ENCODE measurements at places on chromosomes 6 and 20.
A peak's percentile ranks its signal among the peaks of the same experiment; 100 is the strongest.

DNA sequence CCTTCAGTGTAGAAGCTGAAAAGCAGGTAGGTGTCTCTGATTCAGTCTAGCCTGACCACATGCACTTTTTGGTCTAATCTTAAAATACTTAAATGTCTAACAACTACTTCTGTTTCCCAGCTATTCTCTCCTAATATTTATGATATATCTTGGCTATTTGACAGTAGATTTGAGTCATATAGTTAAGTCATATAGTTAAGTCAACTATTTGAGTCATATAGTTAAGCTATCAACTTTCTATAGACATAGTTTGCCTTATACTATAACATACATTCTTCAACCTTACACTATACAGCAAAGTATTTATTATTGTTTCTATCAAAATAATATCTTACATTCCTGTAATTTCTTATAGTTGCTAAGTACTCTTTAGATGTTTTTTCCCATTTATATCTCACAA is 110.9 kb downstream of the GMDS start:
- no peak for DNase-seq

GRCh38 chr6:29870104-29870503 is 42.5 kb downstream of the HLA-G start:
- DNase-seq = no peak

GRCh38 chr6:119609865-119610264 is 260.3 kb upstream of the MAN1A1 start:
- DNase-seq = no peak

DNA sequence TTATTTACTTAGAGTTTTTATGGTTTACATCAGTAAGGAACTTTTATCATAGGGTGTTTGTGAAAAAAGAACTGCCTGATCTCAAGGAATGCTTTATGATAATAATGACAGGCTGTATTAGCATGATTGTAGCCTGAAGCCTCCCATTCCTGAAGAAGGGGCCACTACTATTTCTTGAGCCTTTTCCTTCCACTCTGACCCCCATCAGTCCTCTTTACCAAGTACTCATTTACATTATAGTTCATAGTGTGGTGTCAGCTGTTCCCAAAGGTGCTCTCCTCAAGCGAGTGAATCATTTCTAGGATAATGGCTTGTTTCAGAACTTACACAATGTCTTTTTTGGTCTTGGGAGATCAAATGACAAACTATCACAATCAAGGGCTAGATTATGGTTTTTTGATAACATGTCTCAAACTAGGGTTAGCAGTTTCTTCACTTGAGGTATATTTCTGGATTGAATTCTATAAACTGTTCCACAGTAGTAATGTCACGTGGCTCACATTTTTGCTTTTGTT is 283.6 kb downstream of the CDKAL1 start:
- no peak for DNase-seq

DNA sequence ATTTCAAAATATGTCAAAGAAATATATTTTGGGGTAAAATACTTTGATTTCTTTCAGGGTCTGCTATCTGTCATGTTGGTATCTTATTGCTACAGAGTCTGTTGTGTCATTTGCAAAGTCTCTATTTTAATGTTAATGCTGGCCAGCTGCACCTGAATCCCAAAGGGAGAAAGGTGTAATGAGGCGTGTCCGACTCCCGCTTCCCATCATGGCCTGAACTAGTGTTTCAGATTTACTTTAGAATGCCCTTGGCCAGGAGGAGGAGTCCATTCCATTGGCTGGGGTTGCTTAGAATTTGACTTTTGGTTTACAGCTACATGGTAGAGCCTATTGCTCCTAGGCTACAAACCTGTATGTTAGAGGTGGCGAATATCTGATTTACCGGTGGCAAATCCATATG is 69.3 kb downstream of the FAM50B start:
- no peak for DNase-seq

DNA sequence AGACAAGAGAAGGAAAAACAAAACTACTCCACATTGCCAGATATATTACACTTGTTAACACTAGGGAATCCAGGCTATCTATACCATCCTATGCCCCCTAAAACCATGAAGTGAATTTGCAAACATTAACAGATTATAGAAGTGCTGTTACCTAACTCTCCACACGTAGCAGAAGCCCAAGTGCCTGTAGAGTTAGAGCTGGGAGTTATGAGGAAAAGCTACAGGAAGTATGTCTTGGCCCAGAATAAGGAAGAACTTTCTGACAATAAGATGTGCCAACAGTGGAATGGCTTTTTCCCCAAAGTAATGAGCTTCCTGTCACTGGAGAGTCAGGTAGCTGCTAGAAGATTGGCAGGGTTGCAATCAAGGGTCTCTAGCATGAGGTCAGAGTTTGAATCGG is 32.5 kb downstream of the ADGRG6 start:
- no peak for DNase-seq

- DNase-seq = no peak
Measured at GRCh38 chr6:158737710-158738615, 81.2 kb downstream of the EZR start.

- DNase-seq = no peak
Measured at GRCh38 chr6:168078175-168078942, 653 bp downstream of the FRMD1 start.

- no peak for DNase-seq
Measured at GRCh38 chr6:136611746-136612145, 61.5 kb upstream of the MAP7 start.

GRCh38 chr6:55604021-55604420 is 25.0 kb upstream of the HMGCLL1 start:
- DNase-seq = no peak

- DNase-seq = no peak
Measured at GRCh38 chr20:48933017-48933766, 11.7 kb downstream of the ARFGEF2 start.

DNA sequence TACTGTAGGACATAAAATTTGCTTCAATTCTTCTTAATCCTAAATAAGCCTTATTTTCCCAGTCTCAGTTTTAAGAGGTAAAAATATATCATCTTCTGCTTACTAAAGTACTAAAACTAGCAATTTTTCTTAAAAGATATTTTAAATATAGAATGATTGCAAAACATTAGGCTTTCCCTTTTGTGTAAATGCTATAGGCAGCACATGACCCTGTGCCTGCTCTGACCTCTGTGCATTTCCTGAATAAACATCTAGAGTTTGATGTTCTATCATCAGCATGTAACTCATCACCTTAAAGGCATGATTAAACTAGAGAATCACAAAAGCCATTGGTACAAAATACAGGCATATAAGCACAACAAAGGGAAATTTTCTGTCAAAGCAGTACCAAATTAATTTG is 422.7 kb downstream of the TFAP2B start:
- DNase-seq = no peak

- DNase-seq = no peak
Measured at GRCh38 chr6:81023007-81023582, 729.4 kb downstream of the TENT5A start.

DNA sequence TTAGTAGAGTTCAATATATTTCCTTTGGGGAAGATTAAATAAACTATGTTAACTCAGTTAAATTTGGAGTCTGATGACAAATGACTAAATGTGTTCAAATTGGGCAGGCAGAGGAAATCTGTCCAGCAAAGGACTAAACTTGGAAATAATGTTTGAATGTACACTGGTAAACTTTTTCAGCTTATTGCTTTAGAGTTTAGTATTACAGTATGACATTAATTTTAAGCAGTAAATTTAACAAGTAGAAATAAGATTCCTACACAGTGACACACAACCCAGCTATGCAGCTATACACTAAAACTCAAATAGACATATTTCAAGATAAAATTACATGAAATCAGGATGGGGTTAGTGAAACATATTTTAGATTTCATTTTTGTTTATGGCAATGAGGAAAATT is 42.6 kb upstream of the HDGFL1 start:
- DNase-seq = no peak

GRCh38 chr6:88922775-88923548 is 40.5 kb downstream of the RNGTT start:
- DNase-seq = peak; percentile 79

- no peak for DNase-seq
Measured at GRCh38 chr20:14570811-14571210, 233.4 kb upstream of the FLRT3 start.

DNA sequence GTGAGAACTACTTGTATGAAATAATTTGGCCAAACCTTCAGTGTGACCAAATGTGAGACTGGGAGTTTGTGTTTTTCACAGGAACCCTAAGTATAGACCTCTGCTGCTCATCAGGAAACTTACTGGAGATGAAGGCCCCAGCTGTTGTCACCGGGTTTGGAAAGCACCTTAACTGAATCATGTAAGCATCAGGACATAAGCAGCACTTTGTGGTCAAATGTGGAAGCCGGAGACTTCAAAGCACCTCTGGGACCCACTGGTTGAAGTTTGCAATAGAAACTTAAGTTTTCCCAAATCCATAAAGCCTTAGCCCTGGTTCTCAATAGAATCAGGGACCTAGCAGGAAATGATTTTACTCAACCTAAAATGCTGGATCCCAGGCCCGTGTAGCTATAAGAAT is 14.3 kb downstream of the TTPAL start:
- DNase-seq = no peak

DNA sequence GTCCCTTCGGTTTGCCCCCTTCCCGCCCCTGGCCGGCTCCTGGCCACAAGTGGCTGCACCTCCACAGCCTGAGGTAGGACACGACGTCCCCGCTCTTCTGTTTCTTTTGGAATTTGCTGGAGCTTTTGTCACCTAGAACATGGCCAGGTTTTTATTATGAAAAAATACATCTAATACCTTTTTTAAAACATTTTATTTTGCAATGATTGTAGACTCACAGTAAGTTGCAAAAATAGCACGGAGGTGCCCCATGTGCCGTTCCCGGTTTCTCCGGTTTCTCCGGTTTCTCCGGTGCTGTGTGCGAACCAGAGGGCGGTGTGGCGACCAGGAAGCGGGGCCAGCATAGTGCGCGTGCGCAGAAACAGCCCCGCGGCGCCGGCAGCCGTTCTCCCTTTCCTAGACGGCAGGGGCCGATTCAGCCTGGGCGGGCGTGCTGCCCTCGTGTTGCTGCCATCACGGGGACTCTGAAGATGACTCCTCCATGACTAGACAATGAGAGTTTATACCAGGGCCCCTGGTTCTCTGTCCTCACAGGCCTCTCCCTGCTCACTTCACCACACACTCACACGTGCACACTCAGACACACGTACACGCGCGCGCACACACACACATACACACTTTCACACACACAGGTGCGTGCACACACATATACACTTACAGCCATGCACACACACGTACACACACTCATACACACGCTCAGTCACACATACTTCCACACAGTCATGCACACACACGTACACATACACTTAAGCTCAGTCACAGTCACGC is 102.1 kb downstream of the TMEM242 start:
- peak; percentile 84 for DNase-seq

- no peak for DNase-seq
Measured at GRCh38 chr6:113047932-113048331, 700.8 kb downstream of the RFPL4B start.

GRCh38 chr6:41578217-41579087 is 32.3 kb downstream of the FOXP4 start:
- no peak for DNase-seq

- DNase-seq = no peak
Measured at GRCh38 chr20:15154070-15154469, 816.7 kb upstream of the FLRT3 start.

DNA sequence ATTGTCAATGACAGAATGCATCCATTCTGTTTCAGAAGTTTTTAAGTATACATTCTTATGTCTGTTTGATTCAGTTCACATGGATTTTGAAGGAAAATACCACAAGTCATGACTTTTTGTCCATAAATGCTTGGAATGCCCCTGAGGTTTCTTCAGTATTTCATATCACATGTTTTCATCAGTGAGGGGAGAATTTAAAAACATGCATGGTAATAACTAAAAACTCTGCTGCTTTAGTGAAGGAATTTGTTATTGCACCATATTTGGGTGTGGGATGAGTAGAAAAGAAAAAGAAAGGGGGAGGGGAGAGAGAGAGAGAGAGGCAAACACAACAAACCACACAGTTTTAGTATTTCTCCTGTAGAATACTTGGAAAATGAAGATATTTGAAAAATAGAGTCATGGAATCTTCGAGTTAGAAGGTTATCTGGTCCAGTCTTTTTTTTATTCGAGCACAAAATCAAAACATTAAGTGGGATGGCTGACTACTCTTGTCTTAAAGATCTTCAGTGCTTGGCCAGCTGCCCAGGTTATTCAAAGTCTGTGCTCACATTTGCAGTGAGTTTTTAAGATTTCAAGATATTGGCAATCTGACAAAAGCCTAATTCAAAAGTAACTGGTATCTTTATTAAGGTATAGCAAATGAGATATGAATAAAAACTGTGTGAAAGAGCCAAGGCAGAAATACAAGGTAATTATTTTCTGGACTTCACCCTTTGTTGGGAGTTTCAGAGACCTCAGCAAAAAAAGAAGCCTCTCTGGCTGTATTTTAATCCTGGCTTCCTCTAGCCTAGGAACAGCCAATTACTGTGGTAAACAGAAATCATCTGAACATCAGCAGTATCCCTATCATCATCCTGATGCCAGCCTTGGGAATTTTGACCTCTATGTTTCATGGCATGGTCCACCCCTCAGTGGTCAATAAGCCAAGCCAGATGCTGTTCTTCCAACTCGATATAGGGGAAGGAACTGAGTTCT is 687.9 kb upstream of the CITED2 start:
- DNase-seq = no peak

GRCh38 chr6:139117734-139118133 is 17.1 kb upstream of the HECA start:
- DNase-seq = no peak

GRCh38 chr20:49759266-49759950 is 45.7 kb upstream of the B4GALT5 start:
- DNase-seq = no peak

GRCh38 chr6:129320892-129321291 is 389.1 kb downstream of the ARHGAP18 start:
- no peak for DNase-seq

DNA sequence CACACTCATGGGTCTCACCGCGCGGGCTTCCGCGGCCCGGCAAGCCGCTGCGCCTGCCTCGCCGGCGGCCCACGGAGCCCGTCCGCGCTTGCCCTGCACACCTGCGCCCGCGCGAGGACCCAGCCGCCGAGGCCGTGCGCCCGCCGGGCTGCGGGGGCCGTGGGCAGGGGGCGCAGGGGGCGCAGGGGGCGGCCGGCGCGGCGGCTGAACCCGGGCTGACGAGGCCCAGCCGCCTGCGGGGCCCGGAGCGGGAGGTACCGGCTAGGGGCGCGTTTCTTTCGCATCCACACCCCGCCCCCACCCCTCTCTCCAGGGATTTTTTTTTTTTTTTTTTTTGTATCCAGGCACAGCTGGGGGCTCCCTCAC is 43.8 kb upstream of the OSTM1 start:
- DNase-seq = no peak

DNA sequence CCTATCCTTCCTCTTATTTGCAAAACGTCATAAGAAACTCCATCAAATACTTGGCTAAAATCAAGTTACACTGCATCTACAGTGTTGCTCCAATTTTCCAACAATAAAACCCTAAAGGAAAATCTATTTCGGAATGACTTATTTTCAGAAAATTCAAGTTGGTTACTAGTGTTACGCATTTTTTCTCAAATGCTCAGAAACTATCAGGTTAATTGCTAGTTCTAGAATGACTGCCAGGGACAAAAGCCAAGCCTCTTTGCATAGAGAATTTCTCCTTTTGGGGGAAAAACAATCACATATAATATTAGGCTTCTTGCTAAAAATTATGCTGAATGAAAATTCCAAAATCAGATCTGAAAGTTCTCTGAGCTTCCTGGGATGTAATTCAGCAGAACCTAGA is 210.2 kb downstream of the BTBD9 start:
- no peak for DNase-seq
